ENCODE measurements at places on chromosomes 1 and 21.

DNA sequence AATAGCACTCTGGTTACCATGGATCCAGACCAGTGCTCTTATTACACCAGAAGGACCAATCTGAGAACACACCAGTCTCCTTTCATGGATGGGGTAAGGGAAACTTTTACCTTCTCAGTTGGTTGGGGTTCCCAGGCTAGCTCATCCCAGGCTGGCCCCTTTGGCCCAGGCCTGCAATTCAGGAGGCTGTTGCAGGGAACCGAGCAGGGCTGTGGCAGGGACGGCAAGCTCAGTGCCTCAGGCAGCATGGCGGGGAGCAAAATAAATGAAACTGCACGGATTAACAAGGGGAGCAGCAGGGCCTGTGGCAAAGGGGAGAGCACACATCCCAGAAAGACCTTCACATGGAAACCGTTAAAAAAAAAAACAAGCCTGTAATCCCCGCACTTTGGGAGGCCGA is 57.0 kb downstream of the DMRTB1 start:
- DNase-seq, result no peak

- DNase-seq, result no peak
Measured at GRCh38 chr1:71566413-71566812, 485.6 kb upstream of the ZRANB2 start.

DNA sequence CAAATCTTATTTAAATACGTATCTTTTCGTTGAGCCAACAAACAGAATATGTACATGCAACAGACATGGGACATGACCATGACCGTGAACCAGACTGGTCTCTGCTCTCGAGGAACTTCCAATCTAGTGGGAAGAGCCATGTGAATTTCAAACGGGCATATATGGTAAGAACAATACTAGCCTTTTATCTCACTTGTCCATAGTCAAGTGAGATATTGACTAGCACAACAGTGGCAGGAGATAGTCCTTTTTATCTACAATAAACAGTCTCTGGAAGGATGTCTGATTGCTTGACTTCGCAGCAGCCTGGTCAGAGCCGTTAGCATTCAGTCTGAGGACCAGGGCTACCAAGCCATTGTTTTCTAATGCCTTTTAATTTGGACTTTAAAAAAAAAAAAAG is 12.6 kb upstream of the PLA2G2C start:
- no peak for DNase-seq

DNA sequence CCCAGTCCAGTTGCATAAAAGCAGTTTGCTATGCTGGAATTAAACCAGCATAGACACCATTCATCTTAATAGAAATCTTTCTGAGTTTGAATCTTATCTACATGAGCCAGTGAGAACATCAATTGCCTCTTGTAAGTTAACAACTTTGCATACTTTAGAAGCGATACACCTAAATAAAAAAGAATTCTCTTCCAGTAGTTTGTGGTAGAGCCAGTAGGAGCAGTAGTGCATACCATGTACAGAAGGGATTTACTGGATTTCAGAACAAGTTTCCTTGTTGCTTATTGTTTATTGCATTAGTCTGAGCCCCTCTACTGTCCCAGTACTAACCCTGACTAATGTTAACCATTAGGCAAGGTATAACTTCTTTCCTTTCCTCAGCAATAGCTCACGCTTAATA is 313.1 kb downstream of the TGFB2 start:
- DNase-seq, result no peak

DNA sequence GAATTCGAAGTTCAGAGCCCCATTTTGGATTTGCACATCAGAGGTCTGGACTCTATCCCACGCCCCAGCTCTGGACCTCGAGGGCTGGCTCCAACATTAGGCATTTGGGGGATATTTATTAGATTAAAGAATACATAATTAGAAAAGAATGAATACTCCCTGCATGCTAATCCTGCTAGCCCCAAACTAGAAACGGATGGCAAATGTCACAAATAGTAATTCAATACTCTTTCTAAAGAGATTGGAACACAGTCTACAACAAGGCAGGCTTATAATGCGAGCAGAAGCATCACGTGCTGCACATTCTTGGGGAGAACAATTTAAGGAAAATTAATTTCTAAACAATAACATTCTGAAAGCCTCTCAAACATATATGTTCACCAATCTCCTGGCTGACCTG is 27.7 kb upstream of the RAP1A start:
- no peak for DNase-seq

GRCh38 chr1:182595641-182596240 is 6.7 kb upstream of the RNASEL start:
- peak; percentile 84 for DNase-seq

- DNase-seq, result no peak
Measured at GRCh38 chr1:48217856-48218255, 4.7 kb upstream of the SLC5A9 start.

DNA sequence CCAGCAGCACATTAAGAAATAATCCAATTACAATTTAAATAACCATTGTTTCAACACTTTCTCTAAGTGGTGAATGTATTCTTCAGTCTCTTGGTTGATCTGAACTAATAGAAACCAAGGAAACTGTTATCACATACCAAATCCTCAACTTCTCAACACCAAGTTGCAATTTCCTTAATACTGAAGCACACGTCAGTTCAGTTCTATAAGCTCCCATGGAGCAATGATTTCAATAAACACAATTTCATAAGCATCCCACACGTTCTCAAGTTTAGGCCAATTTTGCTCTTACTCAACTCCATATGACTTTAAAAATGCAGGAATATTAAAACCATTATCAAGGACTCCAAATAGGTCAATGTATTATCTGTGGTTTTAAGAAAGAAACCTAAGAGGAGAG is 5.8 kb upstream of the ERG start:
- DNase-seq, result no peak

Measured in D341Med (cell line).